ENCODE measurements at places on chromosomes 7 and 10.

DNA sequence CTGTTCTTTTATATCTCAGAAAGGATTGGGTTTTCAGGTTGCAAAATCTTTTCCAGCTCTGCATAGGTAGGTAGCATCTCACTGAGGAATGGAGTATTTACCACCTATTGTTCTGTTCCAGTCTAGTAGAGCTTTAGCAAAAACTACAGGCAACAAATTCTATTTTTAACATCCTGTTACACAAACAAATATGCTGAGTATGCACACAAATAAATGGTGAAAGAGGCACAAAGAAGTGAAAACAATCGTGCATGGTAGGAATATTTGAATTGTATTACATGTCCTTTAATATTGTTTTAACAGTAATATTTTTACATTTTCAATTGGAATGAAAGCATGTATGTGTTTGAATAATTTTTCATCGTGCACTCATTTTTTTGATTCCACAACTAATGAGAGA, 14.5 kb upstream of the MIOS start:
- DNase-seq, result no peak

DNA sequence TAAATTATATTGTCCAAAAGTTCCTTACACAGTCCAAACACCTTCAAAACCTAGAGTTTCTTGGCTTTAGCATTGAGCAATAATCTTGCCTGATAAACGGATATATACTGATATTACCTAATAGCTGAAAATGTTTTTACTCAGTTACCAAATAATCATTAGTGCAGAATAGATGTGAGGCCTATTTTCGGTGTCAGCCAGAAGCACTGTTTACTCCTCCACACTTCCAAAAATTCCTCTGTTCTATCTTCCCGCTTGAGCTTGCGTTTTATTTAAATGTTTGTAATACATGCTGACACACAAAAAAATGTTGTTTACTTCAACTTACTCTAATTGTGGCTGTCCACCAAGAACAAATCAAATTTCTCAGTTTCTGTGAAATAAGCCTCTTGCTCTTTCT, 606.2 kb upstream of the TEX47 start:
- no peak for DNase-seq

- DNase-seq, result peak; percentile 20
Observed at GRCh38 chr7:24894429-24895221, 85.4 kb downstream of the OSBPL3 start.

- DNase-seq, result peak; percentile 90
Observed at GRCh38 chr10:102729029-102730026, 14.4 kb upstream of the WBP1L start.

GRCh38 chr10:124106241-124106879, 13.0 kb upstream of the CHST15 start:
- DNase-seq, result peak; percentile 71

- peak; percentile 92 for DNase-seq
Observed at GRCh38 chr7:44383566-44383965, 58.2 kb upstream of the CAMK2B start.

- DNase-seq, result peak; percentile 23
Observed at GRCh38 chr7:77479536-77480088, 57.5 kb upstream of the PTPN12 start.

GRCh38 chr10:124225029-124225466, 131.7 kb upstream of the CHST15 start:
- peak; percentile 15 for DNase-seq

- no peak for DNase-seq
Observed at GRCh38 chr7:71385330-71385729, 253.4 kb downstream of the GALNT17 start.

GRCh38 chr7:114789161-114789560, 132.7 kb upstream of the MDFIC start:
- DNase-seq, result peak; percentile 66

GRCh38 chr7:142420554-142421362, 162.9 kb upstream of the PRSS58 start:
- peak; percentile 64 for DNase-seq

DNA sequence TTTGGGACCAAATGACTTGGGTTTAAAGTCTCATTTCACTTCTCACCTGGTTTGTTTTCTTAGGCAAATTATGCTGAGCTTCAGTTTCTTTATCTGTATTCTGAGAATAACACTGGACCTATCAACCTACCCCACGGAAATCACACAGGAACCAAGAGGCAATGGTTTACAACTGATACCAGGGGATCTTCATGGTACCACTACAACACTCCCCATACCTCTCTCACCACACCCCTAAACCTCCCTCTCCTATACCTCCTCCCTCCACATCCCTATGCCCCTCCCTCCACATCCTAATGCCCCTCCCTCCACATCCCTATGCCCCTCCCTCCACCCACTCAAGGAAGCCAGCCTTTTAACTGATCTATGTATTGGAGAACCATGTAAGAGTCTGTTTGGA, 9.9 kb downstream of the FAM204A start:
- no peak for DNase-seq

DNA sequence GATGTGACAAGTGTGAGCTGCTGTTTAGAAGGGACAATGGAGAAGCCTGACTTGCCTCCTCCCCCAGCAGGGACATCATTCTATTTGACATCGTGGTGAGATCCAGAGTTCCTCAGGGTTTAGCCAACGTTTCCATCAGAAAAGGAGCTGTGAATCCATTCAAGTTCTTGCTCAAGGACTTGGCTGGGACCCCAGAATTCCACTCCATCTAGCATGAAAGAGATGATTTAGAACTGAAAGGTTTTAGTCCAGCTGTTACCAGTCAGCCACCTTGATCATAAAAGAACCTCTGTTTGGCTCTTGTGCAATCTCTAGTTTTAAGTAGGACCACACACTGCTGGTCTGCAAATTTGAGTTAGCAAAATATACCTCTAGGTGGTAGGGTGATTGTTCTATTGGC, 337.6 kb downstream of the FRMD4A start:
- DNase-seq, result peak; percentile 71

GRCh38 chr10:33492701-33493345, 158.4 kb upstream of the NRP1 start:
- no peak for DNase-seq

DNA sequence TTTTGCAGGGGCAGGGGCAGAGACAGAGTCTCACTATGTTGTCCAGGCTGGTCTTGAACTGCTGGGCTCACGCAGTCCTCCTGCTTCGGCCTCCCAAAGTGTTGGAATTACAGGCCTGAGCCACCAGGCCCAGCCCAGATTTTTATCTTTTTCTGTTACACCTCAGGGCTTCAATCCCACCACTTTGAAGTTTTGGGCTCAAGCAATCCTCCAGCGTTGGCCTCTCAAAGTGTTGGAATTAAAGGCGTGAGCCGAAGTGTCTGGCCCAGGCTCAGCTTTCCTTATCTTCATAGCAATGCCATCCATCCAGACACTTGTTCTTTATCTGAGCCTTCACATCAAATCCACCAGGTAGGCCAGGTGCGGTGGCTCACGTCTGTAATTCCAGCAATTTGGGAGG, 4.1 kb downstream of the TAF6 start:
- no peak for DNase-seq

- peak; percentile 20 for DNase-seq
Observed at GRCh38 chr10:12634621-12634931, 285.2 kb downstream of the CAMK1D start.

DNA sequence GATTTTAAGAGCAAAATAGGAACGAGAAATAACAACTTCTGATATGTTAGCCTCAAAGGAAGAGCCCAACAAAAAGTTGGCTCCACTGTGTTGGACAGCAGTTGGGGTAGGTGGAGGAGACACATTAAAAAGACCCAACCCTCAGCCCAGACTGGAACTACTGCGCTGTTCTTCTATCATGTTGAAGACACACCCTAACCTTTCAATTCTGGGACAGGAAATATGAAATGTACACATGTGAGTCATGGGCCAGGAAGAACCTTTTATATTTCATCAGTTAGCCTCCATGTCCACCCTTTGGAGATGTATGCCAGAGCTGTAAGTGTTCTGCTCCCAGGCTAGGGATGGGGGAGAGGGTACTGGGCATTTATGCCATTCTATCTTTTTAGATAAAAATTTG, 22.1 kb downstream of the CLDN12 start:
- no peak for DNase-seq

DNA sequence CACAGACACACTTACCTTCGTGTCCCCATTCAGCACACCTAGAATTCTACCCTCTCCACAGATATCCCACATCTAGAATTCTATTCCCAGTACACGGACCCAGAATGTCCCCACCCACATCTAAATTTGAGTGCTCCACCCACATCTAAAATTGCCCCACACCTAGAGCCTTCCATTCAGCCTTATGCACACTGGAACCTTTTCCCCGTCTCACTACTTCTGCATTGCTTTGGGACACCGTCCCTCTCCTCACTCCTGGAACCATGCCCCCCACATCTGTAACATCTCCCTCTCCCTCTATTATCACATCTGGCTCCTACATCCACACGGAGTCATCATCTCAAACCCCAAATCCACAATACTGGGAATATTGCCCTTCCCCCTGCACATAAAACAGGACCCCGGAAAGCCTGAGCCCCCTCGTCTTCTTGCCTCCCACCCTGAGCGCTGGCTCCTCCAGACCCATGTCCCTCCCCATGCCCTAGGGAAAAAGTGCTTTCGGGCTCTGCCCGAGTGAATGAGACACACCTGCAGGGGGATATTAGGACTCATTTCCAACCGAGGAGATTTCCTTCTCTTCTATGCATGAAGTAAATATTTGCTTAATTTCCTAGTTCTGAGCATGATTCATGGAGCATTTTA, 125.8 kb upstream of the UNC5B start:
- no peak for DNase-seq

- DNase-seq, result peak; percentile 27
Observed at GRCh38 chr10:119893074-119893473, 544 bp downstream of the SEC23IP start.

- DNase-seq, result no peak
Observed at GRCh38 chr7:90270431-90271178, 25.6 kb downstream of the CFAP69 start.

GRCh38 chr7:37786741-37787569, 61.4 kb upstream of the NME8 start:
- DNase-seq, result no peak

GRCh38 chr7:36742911-36743775, 18.8 kb upstream of the AOAH start:
- DNase-seq, result no peak

DNA sequence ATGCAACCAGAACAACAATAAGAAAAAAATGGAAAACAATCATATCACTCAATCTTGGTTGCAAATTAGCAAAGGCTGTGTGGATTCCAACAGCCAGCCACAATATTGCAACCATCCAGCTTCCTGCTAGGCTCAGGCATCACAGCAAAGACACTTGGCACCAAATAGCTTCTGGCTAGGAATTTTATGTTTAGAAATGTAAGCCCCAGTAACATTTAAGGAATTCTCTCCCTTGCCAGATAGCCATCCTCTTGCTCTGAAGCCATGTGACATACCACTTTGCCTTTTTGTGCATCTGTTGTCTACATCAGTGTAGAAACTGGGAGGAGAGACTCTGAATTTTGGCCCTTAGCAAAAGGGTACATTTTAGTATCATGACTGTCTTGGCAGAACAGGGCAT, 22.2 kb downstream of the MKX start:
- peak; percentile 93 for DNase-seq

DNA sequence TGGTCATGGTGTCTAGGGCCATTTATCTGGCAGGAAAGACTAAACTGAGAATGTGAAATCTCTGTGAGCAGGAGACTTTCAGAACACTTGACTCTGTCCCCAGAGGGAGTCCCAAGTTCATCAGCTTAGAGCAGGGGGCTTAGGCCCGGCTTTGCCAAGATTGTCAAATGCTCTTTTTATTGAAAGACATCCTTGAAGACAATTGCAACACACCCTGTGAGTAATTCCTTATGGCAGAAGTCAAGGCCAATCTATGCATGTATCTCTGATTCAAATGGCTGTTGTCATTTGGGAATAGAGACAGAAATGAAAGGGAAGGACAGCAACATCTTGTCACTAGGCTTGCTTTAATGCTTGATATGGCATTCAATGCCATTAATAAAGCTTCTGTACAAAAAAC, 33.7 kb downstream of the BAMBI start:
- no peak for DNase-seq

DNA sequence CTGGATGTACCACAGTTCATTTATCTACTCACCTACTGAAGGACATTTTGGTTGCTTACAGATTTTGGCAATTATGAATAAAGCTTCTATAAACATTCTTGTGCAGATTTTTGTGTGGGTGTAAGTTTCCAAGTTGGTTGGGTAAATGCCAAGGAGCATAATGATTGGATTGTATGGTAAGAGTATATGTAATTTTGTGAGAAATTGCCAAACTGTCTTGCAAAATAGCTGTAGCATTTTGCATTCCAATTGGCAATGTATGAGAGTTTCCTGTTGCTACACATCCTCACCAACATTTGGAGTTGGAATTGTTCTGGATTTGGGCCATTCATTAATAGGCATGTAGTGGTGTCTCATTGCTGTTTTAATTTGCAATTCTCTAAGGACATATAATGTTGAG, 33.9 kb upstream of the HYAL4 start:
- peak; percentile 4 for DNase-seq

DNA sequence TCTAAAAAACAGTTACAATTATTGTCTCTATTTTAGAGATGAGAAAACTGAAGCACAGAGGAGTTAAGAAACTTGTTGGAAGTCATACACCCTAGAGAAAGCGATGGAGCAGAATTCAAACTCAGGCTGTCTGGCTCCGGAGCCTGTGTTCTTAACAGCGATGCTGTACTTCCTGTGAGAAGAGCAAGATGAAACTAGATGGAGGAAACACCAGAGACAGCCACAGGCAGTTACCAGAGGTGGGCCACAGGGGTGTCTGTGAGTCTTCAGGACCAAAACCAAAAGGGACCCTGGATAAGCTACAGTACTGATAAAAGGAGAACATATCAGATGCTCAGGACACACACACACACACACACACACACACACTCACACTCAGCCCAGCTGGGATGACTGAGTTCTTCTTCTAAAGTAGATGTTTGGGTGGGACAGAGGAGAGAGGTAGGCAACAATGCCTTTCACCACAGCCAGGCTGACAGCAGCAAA, 289.2 kb downstream of the FZD1 start:
- DNase-seq, result no peak

GRCh38 chr10:124329941-124330340, 88.8 kb downstream of the OAT start:
- DNase-seq, result no peak

DNA sequence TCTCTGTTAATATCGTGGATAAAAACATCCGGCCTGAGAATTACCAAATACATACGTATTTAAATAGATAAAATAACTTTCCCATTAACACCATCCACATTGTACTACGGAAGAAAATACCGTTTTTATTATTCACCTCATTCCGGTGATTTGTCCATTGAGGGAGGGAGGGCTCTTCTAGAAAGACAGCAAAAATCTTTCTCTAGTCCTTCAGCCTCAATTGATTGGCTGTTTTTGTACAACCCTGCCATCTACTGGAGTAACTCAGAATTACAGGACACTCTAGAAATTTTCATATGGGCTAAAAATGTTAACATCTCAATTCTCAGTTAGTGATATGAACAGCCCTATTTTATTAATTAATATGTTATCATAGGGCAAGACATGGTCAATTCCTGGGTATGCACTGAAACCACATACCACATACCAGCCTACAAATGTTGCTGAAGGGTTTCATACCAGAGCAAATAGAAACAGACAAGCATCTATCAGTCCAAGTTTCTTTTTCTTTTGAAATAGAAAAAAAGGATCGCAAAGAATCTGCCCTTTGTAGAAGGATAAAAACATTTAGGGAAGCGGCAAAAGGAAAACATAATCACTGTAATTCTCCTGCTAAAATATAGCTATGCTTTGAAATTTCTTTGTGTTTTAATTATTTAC, 55.8 kb upstream of the CDCA7L start:
- peak; percentile 92 for DNase-seq
